ENCODE measurements at places on chromosomes 2 and 18.

GRCh38 chr2:23639406-23639982, 254.5 kb downstream of the KLHL29 start:
- no peak for DNase-seq

DNA sequence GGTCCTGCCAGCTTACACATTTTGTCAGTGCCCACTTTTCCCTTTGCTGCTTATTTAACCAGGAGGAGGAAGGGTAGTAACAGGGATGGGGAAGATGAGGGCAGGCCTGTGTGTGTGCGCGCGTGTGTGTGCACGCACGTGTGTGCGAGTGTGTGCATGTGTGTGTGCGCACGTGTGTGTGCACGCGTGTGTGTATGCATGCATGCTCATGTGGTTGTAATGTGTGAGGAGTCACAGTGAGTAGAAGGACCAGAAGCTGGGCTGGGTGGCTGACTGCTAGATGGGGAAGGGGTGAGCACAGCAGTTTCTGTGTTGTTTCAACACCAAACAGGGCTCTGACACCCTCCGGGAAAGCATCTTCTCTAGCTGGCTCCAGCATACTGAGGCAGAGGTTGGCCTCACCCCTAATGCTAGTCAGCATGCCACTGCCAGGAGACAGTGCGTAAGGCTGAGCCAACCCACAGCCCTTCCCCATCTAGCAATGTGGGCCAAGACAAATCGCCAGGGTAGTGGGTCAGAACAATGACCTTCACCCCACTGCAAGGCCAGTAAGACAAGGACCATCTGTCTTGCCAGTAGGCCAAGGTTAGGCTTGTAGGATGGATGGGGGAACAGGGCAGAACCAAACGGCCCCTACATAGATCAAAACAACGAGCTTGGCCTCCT, 218.7 kb upstream of the SMAD2 start:
- DNase-seq: no peak

DNA sequence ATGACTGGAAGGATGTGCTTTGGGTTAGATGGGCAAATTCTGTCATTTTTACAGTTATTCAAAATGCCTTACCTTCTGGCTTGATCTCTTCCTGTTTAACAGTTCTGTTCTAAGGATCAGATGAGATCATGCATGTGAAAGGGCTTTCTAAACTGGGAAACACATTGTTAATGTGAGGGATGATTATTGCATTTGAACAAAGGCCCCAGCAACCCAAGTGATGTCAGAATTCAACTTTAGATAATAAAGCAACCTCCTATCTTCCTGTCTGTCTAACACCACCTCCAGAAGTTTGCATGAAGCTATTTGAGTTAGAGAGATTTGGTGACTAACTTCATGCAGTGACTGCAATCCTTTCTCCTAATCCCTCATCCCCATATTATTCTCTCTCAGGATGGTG, 77.8 kb upstream of the B3GNT2 start:
- DNase-seq: no peak

- DNase-seq: no peak
These were observed 33.4 kb downstream of the PUM2 start for GRCh38 chr2:20317197-20317596.

GRCh38 chr2:11123856-11124759, 31.2 kb upstream of the SLC66A3 start:
- no peak for DNase-seq

DNA sequence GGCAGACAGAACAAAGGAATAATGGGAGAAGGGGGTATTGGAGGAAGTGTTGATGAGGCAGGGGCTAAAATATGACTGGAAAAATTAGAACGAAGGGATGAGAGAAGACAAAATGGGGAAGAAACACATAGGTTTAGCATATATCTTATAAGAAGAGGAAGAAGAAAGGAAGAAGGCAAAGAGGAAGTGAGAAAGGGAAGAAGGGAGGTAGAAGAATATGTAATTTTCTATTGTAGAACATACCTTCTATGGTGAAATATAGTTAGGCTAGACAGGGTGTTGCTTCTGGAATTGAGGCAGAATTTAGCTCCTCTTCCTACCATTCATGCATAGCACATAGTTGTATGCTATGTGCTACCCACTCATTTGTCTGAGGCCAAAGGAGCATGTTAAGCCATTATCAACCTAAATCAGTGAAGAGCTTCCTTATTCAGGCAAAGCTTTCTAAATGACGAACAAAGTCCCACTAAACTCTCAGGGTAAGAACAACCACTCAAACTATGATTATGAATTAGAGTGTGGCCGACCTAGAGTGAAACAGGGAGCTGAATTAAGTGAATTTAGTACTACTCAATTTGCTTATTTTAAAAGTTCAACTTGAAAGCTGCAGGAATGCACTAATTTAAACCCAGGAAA, 180.9 kb upstream of the GALNT5 start:
- no peak for DNase-seq

DNA sequence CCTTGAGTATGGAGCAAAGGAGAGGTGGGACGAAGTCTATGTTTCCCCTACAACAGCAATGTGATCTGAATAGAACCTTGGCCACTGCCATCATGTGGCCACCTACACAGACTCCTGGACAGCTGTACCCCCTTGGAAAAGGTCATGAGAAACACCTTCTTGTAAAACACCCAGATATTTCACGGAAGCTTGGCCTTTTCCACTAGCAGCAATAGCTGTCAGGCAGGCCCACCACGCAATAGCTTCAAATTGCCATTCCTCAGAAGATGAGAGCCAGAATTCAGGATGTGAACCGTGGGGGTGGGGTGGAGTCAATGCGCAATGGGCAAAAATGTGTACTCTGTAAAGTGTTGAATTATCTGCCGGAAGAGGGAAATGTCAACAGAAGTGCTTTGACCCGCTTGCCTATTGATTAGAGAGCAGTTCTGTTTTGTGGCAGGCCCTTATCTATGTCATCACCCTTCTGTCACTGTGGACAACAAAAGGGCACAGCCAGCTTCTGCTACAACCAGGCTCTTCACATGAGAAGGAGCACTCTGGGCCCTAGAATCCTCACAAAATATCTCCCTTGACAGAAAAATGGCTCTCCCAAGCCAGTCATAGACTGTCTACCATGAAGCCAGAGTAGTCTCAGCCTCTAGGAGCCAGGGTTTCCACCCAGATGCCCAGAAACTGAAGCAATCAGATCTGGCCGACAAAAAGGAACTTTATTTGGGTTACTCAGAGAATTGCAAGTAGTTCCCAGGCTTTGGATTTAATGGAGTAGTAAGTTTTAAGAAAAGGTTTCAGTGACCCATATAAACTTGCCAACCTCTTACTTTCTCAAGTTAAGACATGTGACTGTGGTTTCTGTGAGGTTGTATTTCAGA, 9.5 kb downstream of the INPP1 start:
- no peak for DNase-seq

GRCh38 chr2:105732101-105732500, 12.6 kb upstream of the NCK2 start:
- DNase-seq: no peak

- no peak for DNase-seq
These were observed 259.1 kb downstream of the XIRP2 start for GRCh38 chr2:167147271-167147941.

DNA sequence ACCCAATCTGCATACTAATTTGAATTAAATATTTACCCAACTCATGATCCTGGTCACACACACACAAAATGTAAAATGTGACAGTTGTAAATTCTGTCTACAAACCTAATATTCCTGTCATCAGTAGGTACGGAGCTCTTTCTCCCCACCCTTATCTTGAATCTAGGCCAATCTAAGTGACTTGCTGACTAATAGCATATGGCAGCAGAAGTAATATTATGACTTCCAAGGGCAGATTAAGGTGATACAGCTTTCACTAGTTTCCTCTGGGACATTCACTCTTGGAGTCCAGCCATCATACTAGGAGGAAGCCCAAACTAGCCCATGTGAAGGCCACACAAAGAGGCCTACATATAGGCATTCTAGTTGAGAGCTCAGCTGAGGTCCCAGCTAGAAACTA, 89.4 kb downstream of the TMEM131 start:
- DNase-seq: no peak

DNA sequence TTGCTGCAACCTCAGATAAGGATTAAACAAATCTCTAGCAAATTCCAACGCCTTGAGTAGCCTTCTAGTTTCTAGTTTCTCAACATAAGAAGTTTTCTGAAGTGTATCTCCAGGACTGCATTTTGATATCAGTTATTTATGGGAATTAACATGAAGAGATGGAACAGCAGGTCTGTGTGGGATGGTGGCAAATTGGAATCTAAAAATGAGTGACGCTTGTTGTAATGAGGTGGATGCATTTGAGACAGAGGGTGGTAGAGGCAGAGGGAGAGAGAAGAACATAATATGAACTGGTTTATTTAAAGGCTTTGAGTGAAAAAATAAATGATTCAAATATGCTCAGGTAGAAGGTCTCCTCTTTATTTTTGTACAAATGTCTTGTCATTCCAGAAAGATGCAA, 446.8 kb upstream of the GCFC2 start:
- DNase-seq: no peak

GRCh38 chr2:30730736-30731647, 76.3 kb downstream of the CAPN13 start:
- no peak for DNase-seq

GRCh38 chr2:23708771-23709170, 218.2 kb downstream of the ATAD2B start:
- DNase-seq: no peak

DNA sequence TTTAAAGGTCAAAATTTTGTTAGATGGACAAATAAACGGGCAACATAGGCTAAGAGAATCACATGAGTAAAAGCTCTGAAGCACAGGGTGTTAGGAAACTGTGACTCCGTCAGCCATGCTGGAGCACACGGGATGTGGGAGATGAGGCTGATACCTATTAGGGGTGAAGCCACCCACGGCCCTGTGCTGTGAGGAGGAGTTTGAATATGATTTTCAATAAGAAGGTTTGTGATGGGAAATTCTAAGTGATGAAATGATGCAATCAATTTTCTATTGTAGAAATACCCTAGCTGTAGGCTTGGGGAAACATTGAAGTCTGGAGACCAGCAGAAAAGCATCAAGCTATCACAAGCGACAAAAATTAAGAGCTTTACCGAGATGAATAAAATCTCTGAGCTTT, 431.3 kb downstream of the CMPK2 start:
- no peak for DNase-seq

- DNase-seq: no peak
These were observed 25.6 kb downstream of the DNMT3A start for GRCh38 chr2:25316101-25316500.

Data from activated B cell treated with CpG ODN at 0.5 μM for 24 hours (primary cell).